Ascending aorta (tissue), 2 donors: ENCODE measurements at places on chromosomes 7 and 10.

DNA sequence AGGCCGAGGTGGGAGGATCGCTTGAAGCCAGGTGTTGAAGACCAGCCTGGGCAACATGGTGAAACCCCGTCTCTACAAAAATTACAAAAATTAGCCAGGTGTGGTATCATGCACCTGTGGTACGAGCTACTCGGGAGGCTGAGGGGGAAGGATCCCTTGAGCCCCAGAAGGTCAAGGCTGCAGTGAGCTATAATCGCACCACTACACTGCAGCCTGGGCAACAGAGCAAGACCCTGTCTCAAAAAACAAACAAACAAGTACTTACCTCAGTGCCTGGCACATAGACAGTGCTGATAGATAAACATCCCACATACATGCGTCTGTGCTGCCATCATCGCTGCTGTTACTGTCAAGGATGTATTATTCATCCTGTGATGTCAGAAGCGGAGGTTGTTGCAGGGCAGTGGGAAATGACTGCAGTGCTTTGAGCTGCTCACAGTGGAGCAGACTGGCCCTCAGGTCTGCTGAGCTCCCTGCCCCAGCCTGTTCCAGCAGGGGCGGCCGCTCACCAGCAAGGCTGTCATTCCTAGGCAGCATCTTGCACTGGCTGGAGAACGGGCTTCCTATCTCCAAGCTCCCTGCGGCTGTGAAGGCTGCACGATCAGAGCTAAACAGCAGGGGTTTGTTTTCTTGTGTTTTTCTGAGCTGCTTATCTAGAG lies 18.6 kb downstream of the FOXK1 start:
- H3K4me1 ChIP-seq: peaks cover 33% of the 10 kb centered on the region
- no peaks in the 10 kb centered on the region for H3K27me3 ChIP-seq
- peak overlapping the region; percentile 49 for H3K27ac ChIP-seq
- no peak for DNase-seq
- H3K36me3 ChIP-seq: no peaks in the 10 kb centered on the region
- H3K4me3 ChIP-seq: no peak overlapping the region

GRCh38 chr7:48114115-48114514 lies 25.1 kb downstream of the UPP1 start:
- no peak overlapping the region for H3K4me3 ChIP-seq
- no peak overlapping the region for H3K27ac ChIP-seq
- no peak for DNase-seq
- H3K36me3 ChIP-seq: peaks cover 2% of the 10 kb centered on the region

DNA sequence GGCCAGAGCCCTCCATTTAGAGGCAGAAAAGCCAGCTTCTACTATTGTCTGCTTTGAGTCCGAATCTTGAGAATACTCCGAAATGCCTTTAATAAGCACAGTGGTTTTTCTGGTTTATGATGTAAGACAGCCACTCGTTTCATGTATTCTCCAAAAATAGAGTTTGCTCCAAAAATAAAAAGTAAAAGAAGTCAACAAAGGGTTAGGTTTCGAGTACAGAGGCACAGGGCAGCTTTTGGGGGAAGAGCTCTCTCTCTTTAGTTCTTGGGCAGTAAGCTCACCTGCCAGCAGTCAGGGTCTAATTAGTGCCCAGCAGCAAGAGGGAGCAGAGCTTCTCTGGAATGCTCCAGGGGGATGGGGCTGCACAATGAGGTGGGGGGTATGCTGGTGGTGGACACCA lies 20.2 kb downstream of the CREB3L2 start:
- peak overlapping the region; percentile 91 for H3K27ac ChIP-seq
- H3K4me1 ChIP-seq: peaks cover 52% of the 10 kb centered on the region
- no peaks in the 10 kb centered on the region for H3K27me3 ChIP-seq
- no peak for DNase-seq
- H3K4me3 ChIP-seq: peak overlapping the region; percentile 1
- no peaks in the 10 kb centered on the region for H3K36me3 ChIP-seq

GRCh38 chr10:18719811-18720210 lies 60.6 kb downstream of the ARL5B start:
- H3K27ac ChIP-seq: no peak overlapping the region
- H3K4me1 ChIP-seq: no peaks in the 10 kb centered on the region
- H3K36me3 ChIP-seq: no peaks in the 10 kb centered on the region
- no peak for DNase-seq
- H3K4me3 ChIP-seq: no peak overlapping the region

DNA sequence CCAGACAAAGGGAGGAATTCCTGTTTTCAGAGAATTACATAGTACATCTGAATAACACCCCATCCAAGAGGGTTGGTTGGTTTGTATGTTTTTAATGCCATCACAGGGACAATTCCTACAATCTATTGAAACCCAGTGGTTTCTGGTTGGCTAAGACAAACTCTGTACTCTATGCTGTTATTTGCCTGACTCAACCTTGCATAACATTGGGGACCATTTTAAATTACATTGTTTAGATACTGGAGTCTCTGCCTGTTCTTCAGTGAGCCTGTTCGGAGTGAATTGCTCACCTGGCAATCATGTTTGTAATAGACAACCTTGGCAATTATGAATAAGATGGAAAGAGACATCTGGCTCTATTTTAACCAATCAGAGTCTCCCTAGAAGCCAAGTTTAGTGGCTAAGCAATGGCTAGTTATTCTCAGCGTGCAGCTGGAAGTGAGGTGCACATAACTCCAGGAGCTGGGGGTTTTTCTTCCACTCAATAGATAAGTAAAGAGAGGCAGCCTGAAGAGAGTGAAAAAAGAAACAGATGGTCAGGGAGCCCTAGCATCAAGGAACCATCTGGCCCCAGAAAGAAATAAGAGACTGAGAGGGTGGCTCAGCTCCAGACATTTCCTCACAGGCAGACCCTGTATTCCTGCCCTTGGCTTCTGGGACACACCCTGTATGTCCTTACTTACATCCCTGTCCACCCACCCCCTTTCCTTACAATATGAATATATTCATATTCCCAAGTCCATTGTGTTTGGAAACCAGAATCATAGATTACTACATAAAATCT lies 21.2 kb upstream of the SLC35G1 start:
- H3K27me3 ChIP-seq: no peaks in the 10 kb centered on the region
- no peak for DNase-seq
- no peak overlapping the region for H3K27ac ChIP-seq
- no peak overlapping the region for H3K4me3 ChIP-seq
- H3K36me3 ChIP-seq: no peaks in the 10 kb centered on the region

DNA sequence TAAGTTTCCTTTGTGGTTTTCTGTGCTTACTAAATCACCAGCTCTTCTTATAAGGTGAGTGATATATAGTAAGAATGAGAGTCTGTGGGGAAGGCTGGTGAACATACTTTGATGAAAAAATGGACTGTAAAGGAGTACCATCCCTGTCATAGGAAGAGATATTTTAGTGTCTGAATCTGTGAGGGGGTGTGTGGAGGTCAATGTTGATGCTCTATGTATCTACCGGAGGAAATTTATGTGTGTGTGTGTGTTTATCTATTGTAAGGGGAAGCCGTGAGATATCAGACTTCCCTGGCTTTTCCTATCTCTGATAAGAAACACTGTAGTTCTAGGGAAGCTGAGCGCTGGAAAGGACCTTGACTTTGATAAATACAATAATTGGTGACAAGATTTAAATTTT lies 179.0 kb downstream of the PCDH15 start:
- H3K27ac ChIP-seq: no peak overlapping the region
- no peaks in the 10 kb centered on the region for H3K27me3 ChIP-seq
- H3K4me3 ChIP-seq: no peak overlapping the region
- H3K4me1 ChIP-seq: no peaks in the 10 kb centered on the region

DNA sequence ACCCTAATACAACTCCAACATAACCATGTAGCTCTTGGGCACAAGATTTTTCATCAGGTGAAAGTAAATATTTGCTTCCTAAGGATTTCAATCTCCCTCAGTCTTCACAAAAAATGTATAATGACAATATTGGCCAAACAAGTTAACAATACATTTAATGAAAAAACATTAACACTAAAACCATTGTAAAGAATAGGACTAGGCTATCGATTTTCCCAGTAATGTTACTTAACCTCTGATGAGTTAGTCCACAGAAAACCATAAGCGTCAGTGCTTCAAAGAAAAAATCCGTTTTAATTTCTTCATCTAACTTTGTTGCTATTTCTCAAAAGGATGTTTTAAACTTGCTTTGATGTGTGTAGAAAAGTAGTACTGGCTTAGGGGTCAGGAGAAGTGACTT lies 1.2 kb downstream of the ZNF33B start:
- no peaks in the 10 kb centered on the region for H3K4me1 ChIP-seq
- no peak for DNase-seq
- H3K36me3 ChIP-seq: no peaks in the 10 kb centered on the region
- H3K27me3 ChIP-seq: no peaks in the 10 kb centered on the region

- H3K4me1 ChIP-seq: no peaks in the 10 kb centered on the region
- H3K27me3 ChIP-seq: no peaks in the 10 kb centered on the region
- peaks cover 2% of the 10 kb centered on the region for H3K36me3 ChIP-seq
- no peak overlapping the region for H3K4me3 ChIP-seq
- H3K27ac ChIP-seq: no peak overlapping the region
Measured at GRCh38 chr7:16594061-16594460, 51.5 kb downstream of the ANKMY2 start.

- no peak for DNase-seq
- H3K4me3 ChIP-seq: no peak overlapping the region
- peaks cover 53% of the 10 kb centered on the region for H3K36me3 ChIP-seq
Measured at GRCh38 chr7:75987805-75988567, 6.4 kb downstream of the TMEM120A start.

GRCh38 chr7:131331806-131332205 lies 4.1 kb downstream of the MKLN1 start:
- H3K27ac ChIP-seq: no peak overlapping the region
- no peak for DNase-seq
- H3K4me3 ChIP-seq: no peak overlapping the region
- peaks cover 10% of the 10 kb centered on the region for H3K4me1 ChIP-seq
- no peaks in the 10 kb centered on the region for H3K36me3 ChIP-seq

- no peaks in the 10 kb centered on the region for H3K4me1 ChIP-seq
- DNase-seq: no peak
- no peaks in the 10 kb centered on the region for H3K36me3 ChIP-seq
- H3K4me3 ChIP-seq: no peak overlapping the region
- H3K27ac ChIP-seq: no peak overlapping the region
- H3K27me3 ChIP-seq: no peaks in the 10 kb centered on the region
Measured at GRCh38 chr7:122013630-122014029, 130.4 kb downstream of the AASS start.

DNA sequence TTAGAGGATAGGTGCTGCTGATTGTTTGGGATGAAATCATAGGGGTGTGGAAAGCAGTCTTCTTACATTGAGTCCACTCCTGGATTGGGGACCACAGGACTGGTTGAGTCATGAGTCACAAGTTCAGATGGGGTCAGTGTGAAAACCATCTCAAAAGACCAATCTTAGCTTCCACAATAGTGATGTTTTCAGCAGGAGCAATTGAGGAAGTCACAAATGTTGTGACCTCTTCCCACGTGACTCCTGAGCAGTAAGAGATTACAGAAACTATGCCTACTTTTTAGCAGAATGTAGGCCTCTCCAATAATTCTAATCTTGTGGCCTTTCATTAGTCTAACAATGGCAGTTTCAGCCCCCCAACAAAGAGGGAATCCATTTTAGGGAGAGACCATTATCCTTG lies 256.9 kb upstream of the CDC14C start:
- H3K36me3 ChIP-seq: no peaks in the 10 kb centered on the region
- no peak for DNase-seq
- H3K27me3 ChIP-seq: no peaks in the 10 kb centered on the region
- no peak overlapping the region for H3K27ac ChIP-seq
- H3K4me1 ChIP-seq: no peaks in the 10 kb centered on the region

- DNase-seq: no peak
- H3K4me3 ChIP-seq: no peak overlapping the region
- peaks cover 2% of the 10 kb centered on the region for H3K4me1 ChIP-seq
- no peak overlapping the region for H3K27ac ChIP-seq
Measured at GRCh38 chr10:266974-267425, 131.7 kb downstream of the ZMYND11 start.

- no peaks in the 10 kb centered on the region for H3K27me3 ChIP-seq
- no peak overlapping the region for H3K27ac ChIP-seq
- H3K36me3 ChIP-seq: no peaks in the 10 kb centered on the region
- DNase-seq: no peak
- H3K4me1 ChIP-seq: no peaks in the 10 kb centered on the region
Measured at GRCh38 chr7:135553346-135553745, 4.4 kb upstream of the NUP205 start.

- DNase-seq: no peak
- peak overlapping the region; percentile 46 for H3K4me3 ChIP-seq
- H3K27me3 ChIP-seq: no peaks in the 10 kb centered on the region
- no peaks in the 10 kb centered on the region for H3K4me1 ChIP-seq
- H3K27ac ChIP-seq: no peak overlapping the region
- H3K36me3 ChIP-seq: no peaks in the 10 kb centered on the region
Measured at GRCh38 chr7:84195295-84196060, 889 bp upstream of the SEMA3A start.

- no peak for DNase-seq
- H3K36me3 ChIP-seq: no peaks in the 10 kb centered on the region
- no peaks in the 10 kb centered on the region for H3K27me3 ChIP-seq
- H3K4me1 ChIP-seq: no peaks in the 10 kb centered on the region
- H3K27ac ChIP-seq: no peak overlapping the region
Measured at GRCh38 chr10:48681740-48682139, 2.9 kb upstream of the WDFY4 start.

- peak overlapping the region; percentile 50 for H3K27ac ChIP-seq
- peak; percentile 69 for DNase-seq
- no peaks in the 10 kb centered on the region for H3K36me3 ChIP-seq
- no peaks in the 10 kb centered on the region for H3K27me3 ChIP-seq
- peak overlapping the region; percentile 93 for H3K4me3 ChIP-seq
Measured at GRCh38 chr10:89837165-89838043, 136.0 kb downstream of the KIF20B start.

DNA sequence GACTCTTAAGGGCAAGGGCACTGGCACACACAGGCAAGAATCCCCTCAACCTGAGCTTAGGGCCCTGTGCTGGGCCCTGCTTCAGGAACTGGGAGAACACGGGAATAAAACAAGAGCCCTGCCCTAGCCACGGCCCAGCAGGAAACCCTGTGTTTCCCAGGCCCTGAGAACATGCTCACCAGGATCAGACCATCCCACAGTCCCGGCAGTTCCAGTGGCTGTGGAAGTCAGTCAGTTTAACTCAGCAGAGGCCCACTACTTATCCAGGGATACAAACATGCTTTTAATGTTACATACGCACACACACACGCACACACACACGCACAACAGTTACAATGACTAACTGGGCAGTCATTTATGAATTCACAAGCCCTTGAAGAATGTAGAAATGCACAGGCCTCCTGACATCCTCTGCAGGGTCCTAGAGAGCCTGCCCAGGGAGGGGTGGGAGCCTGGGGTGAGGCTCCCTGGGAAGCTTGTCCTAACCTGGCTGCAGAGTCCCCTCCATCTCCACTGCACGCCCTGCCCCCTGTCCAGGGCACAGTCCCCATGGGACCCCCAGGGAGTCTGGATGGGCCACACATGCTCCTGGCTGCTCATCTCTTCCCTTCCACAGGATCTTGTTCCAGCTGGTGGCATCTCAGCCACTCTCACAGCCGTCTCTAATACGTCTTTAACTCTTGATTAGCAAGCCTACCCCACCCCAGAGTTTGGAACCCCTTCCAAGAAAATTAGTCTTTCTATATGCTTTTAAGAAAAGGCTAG lies 97.6 kb downstream of the TCERG1L start:
- H3K27me3 ChIP-seq: no peaks in the 10 kb centered on the region
- H3K4me1 ChIP-seq: no peaks in the 10 kb centered on the region
- DNase-seq: peak; percentile 33
- H3K36me3 ChIP-seq: no peaks in the 10 kb centered on the region
